Stimulated activated CD4-positive, alpha-beta T cell treated with anti-CD3 and anti-CD28 coated beads, Interleukin-1b, Interleukin-23, amount 100 ng/mL, for 1 hour (primary cell): ENCODE measurements at places on chromosomes 7 and 10.

GRCh38 chr7:74069790-74070618 lies 13.6 kb upstream of the LIMK1 start:
- no peak for DNase-seq

GRCh38 chr7:19102884-19103283 lies 14.6 kb downstream of the TWIST1 start:
- no peak for DNase-seq

- no peak for DNase-seq
Observed at GRCh38 chr7:100827330-100828226, at the start of gene EPHB4. Gene EPHB4 (minus strand): TSS chr7:100827523. CDS start chr7:100827030, 493 bp downstream.

DNA sequence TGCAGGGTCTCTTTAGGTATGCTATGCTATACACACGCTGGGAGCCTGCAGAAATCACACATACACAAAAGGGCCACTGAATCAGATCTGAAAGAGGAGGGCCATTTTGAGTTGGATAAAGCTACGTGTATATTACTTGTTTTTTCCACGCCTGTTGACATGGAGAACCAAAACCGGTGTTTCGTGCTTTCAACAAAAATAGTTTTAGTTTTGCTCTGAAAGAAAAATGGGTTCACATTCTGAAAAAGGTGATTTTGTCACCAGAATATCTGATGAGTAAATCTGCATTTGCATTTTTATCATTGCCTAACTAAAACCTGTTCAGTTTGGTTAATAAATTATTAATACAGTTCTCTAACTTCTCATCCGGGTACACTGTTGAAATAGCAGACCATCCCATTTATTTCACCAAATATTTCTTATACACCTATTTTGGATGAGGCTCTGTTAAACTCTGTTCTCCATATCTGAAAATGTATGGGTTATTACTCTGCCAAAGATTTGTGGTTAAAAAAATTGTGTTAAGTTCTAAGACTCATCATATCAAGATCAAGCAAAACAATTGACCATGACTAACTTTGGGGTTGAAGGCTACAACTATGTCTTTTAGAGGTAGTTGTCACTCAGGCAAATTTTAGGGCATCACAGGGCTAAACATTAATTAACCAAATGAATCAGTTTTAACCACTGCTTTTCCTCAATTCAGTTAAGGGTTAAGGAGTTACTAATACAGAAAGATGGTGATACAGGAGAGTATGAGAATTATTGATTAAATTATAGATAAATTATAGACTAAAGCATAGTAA lies 101.2 kb upstream of the RPA3 start:
- DNase-seq: no peak

- DNase-seq: no peak
Observed at GRCh38 chr7:158271646-158272045, 316.0 kb downstream of the PTPRN2 start.

GRCh38 chr10:122075171-122075570 lies 86.2 kb downstream of the TACC2 start:
- no peak for DNase-seq

GRCh38 chr7:131110297-131111080 lies 217.2 kb upstream of the MKLN1 start:
- no peak for DNase-seq

- no peak for DNase-seq
Observed at GRCh38 chr10:119297207-119297968, 90.0 kb downstream of the GRK5 start.

DNA sequence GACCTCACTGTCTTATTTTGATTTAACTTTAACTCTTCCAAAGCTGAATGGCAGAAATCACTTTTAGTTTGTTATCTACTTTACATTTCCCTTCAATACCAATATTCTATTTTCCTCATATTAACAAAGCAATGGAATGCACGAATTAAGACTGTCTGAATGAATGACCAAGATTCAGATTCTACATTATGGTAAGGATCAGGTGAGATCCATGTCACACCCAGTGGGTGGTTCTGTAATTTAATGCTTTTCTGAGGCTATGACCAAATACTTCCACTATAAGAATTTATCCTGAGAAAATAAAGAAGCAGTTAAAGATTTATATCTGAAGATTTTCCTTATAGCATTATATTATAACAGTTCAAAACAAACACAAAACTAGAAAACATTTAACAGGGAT lies 90.2 kb upstream of the NUPR2 start:
- DNase-seq: no peak

DNA sequence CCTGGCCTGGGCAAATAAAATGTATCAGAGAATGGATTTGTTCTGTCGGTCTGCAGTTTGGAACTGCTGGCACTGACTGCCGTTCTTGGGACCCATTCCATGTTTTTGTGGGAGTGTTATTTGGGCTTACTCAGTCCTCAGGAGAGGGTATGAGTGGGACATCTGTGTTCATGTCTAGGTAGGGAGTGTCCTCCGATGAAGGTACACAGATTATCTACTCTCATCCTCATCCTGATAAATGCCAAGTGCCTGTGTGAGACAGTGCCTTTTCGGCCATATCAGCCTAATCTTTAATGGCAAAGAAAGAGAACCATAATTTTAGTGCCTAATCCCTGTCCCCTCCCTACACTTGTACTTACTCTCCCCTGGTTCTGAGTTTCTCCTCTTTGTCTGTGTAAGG lies 409.4 kb downstream of the REEP3 start:
- no peak for DNase-seq

GRCh38 chr7:64581391-64581790 lies 18.5 kb upstream of the ZNF680 start:
- no peak for DNase-seq

DNA sequence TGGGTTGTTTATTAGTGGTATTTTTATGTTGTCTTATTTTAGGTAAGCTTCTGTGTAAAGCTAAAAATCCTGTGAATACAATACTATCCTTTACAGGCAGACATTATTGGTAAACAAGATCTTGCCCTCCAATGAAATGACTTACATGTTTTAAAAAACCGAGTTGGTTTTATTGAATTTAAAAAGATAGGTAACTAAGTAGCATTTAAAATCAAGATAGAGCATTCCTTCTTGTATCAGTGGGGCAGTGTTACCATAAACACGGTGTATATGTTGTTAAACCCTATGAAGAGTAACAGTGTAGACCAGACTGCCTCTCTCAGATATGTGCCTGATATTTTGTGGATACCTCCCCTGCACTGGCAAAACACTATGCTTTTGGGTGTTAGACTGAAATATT lies 81.0 kb downstream of the SNX10 start:
- no peak for DNase-seq

DNA sequence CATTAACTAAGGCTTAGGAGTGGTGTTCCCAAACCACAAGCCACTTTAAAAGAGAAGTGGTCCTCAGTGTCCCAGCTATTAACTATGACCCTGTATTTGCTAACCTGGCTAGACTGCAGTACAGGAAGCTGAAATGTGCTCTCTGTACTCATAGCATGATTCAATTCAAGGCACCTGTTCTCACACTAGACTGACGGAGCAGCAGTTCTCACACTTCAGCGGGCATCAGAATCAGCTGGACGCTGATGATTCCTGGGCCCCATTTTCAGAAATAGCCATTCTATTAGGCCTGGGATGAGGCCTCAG lies 24.5 kb upstream of the MSRB2 start:
- DNase-seq: no peak

DNA sequence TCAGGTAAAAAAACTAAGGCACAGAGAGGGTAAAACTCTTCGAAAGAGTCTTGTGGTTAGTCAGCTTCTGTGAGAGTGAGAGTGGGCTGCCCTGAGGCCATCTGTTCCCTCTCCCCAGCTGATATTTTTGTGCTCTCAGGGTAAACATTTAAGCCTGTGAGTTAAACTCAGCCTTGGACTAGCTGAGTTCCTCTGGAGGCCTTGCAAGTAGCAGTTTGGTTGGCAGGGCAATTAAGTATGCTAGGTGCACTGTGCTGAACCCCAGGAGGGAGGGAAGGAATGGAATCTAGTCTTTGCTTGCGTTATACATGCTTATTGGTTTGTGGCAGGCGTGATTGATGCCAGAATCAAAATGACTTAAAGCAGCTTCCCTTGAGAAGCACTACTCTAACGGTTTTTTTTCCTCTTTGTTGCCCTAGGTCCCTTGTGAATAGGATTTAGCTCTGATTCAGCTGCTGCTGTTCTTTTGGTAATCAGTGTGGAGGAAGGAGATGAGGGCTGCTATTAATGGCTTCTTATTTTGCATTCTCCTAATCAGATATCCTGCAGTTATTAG lies 140.2 kb downstream of the AUTS2 start:
- DNase-seq: no peak

DNA sequence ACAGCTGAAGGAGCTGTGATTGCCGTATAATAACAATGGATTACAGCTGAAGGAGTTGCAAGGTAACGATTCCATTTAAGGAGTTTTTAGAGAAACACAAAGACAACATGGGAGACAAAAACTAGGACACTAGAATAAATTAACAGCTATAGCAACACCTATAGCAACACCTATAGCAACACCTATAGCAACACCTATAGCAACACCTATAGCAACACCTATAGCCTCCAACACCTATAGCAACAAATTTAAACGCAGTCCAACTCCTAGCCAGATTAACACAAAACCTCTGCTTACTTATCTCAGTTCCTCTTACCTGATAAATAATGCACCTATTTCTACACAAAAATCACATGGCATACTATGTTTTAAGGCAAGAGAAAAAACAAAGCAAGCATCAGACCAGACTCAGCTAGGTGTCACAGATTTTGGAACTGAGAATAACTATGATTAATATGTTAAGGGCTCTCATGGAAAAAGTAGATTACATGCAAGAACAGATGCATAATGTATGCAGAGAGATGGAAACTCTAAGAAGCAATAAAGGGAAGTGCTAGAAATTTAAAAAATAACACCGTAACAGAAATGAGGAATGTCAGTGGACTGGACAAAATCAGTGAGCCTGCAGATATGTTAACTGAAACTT lies 55.7 kb upstream of the SRPK2 start:
- DNase-seq: no peak

DNA sequence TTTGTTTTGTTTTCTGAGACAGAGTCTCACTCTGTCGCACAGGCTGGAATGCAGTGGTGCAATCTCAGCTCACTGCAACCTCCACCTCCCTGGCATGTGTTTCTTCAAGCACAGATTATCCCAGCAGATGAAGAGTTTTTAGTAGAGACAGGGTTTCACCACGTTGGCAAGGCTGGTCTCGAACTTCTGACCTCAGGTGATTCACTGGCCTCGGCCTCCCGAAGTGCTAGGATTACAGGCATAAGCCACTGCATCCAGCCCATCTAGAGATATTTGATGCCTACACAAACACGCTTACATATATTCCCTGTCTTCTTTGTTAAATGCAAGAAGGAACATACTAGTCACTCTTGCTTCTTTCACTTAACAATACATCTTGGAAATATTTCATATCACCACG lies 5.9 kb upstream of the PTF1A start:
- DNase-seq: no peak

DNA sequence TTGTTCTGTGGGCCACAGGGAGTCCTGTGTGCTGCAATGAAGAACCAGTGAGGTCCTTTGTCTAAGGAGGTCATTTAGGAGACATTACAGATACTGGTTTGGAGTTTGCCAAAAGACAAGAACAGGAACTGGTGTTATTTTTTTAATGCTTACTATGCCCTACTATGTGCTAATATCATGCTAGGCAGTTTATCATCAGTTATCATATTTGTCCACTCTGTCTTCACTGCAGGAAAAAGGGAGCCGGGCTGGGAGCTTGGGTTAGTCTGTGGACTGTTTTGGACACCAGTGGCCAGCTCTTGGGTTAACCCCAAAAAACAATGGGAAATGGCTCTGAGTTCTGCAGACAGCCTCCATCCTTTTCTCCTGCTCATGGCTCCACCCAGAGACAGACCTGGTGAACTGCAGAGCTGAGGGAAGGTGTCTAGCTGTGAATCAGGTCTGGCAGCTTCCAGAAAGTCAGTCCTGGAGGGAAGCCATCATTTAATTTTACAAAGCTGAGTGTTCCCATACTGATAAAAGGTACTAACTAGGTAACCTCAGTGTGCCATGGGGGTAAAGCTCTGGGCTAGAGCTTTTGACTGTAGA lies 101.2 kb upstream of the ZNF746 start:
- no peak for DNase-seq

GRCh38 chr10:117792214-117792613 lies 249.7 kb downstream of the EMX2 start:
- DNase-seq: no peak

DNA sequence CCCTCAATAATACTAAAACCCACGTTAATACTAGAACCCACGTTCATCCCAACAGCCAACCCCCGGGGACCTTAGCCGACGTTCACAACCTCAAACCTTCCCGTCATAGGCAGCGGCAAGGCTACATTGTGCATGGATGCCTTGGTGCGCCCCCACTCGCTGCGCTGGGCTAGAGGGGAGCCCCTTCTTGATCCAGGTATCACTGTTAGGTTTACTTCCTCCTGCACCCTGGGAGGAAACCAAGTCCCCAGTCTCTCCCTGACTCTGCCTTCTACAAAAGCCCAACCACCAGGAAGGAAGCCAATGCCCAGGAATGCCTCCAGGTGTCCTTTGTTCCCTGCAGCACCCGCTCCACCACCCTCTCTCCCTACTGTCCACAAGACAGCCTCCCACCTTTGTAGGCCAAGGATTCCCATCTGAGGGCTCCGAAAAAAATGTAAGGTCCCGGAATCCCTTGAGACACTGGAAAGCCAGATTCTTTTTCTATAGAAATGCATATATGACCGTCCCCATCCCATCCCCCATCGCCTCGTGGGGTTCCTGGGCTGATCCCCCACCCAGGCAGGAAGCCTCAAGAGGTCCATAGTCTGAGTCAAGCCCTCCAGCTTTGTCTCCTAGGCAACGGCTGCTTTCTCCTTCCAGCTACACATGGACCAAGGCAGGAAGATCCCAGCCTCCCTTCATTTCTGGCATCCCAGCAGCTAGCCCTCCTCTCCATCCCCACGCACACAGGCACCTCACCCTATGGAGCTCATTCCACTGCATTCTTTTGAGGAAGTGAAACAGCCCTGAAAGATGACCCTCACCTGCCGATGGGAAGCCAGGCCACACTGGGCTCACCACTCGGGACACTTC lies 25.2 kb downstream of the CTBP2 start:
- no peak for DNase-seq

DNA sequence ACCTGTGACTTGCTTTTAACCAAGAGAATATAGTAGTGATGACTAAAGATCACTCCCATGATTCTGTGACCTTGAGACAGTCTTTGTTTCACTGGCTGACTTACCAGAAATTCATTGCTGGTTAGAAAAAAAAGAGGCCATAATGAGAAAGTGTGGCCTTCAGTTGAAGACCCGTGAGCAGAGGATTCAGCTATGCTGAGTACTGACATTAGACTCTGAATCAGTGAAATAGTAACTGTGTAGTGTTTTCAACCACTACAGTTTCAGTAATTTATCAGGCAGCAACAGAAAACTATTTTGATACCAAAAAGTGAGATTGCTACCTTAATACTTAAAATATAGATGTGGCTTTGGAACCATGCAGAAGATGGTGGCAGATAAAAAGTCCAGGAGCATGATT lies 298.0 kb upstream of the KCND2 start:
- DNase-seq: no peak

DNA sequence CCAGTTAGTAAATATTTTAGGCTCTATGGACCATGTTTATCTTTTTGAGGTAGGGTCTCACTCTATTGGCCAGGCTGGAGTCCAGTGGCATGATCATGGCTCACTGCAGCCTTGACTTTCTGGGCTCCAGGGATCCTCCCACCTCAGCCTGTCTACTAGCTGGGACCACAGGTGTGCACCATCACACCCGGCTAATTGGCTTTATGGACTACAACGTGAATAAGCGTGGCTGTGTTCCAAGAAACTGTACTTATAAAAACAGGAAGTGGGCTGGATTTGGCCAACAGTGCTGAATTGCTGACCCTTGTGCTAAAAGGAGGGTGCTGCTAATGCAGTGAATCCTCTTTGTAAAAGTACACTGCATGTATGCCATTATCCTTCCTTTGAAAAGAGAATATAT lies 111.7 kb upstream of the CDK13 start:
- no peak for DNase-seq

GRCh38 chr10:50529660-50530059 lies 94.1 kb downstream of the SGMS1 start:
- DNase-seq: no peak
